Cerebellar nuclear complex (tissue), 1 donor: ENCODE measurements at places on chromosomes 2 and 18.

DNA sequence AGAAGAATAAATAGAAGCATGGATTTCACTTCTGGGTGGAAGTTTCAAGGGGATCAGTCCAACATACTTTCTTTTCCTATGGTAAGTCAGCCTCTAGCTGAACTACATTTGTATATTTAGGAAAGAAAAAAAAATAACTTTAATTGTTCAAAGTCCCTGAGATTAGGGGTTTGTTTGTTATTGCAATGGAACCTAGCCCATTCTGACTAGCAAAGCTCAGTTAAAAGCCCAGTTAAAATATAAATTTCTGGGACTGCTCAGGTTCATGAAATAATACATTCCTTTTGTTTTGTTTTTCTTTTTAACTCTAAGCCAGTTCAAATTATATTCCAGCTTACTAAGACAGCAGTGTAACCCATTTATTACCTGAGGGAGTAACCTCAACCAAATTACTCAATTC lies 2069.6 kb upstream of the CELF4 start:
- DNase-seq: no peak

DNA sequence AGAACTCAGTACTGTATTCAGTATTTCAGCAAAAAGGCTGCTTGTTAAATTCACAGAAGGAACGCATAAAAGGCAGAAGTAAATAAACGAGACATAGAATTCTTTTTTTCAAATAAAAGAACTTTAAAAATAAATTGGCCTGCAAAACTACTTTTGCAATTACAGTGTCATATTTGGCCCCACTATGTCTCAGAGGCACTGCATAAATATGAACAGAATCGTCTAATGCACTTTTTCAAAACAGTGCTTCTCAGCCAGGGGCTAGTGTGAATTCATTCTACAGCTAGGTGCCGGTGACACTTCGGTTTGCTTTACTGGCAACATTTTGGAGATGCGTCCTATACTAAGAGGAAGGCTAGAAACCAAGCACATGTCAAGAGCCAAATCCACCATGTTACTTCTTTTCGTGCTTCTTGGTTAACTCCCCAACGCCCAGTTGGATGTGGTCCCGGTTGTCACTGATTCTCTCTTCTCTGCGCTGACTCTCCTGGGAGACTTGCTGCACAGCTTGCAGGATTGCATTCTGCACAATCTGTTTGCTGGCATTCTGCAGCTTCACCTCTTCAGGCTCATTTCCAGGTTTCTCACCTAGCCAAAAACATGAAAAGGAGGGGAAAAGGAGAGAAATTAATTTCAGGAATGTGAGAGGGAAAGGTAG lies 51.8 kb downstream of the AKAIN1 start:
- peak; percentile 81 for DNase-seq

DNA sequence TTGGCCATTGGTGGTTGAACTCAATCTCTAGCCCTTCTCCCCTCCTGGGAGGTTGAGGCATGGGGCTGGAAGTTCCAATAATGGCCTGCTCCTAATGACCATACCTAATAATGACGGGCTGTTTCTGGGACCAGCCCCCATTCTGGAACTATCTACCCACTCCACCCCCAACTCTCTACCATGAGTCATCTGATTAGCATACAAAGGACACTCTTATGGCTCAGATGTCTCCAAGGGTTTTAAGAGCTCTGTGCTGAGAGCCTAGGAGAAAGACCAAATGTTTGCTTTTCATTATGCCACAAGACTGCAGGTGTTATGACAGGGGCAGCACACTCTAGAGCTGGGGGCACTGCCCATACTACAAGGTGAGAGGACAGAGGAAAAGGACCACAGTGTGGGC lies 137.0 kb upstream of the NCKAP5 start:
- no peak for DNase-seq

DNA sequence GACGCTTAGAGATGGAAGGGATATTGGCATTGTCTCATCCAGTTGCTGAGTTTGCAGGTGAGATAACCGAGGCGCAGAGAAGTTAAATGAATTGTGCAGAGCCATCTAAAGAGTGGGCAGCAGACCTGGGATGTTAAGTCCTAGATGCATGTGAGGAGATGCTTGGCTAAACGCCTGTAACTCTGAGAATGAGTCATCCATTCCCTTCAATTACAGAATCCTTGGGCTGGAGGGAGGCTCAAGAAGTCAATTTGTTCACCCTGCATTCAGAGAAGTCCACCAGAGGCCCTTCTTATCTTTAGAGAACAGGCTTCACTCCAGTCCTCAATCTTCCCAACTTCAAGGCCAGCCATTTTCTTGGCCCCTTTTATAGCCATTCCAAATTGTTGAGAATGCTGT lies 1.6 kb downstream of the EHD3 start:
- no peak for DNase-seq

DNA sequence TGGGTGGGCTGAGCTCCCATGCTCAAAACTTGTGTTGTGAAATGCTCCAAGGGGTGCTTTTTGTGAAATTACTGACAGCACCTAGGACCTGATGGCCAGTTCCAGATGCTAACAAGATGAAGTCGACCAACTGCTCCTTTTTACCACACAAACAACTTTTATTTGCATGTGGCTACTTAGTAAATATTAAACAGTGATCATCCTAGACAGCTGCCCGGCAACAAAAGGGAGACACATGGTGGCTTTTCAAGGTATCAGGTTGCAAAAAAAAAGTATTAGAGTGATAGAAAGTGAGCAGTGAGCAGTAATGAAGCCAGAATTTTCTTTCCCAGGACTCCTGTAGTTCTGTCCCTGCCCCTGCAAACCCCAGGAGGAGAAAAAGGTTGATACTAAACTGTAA lies 118.5 kb downstream of the RPIA start:
- DNase-seq: no peak

GRCh38 chr2:99821039-99821438 lies 321.4 kb downstream of the AFF3 start:
- no peak for DNase-seq

DNA sequence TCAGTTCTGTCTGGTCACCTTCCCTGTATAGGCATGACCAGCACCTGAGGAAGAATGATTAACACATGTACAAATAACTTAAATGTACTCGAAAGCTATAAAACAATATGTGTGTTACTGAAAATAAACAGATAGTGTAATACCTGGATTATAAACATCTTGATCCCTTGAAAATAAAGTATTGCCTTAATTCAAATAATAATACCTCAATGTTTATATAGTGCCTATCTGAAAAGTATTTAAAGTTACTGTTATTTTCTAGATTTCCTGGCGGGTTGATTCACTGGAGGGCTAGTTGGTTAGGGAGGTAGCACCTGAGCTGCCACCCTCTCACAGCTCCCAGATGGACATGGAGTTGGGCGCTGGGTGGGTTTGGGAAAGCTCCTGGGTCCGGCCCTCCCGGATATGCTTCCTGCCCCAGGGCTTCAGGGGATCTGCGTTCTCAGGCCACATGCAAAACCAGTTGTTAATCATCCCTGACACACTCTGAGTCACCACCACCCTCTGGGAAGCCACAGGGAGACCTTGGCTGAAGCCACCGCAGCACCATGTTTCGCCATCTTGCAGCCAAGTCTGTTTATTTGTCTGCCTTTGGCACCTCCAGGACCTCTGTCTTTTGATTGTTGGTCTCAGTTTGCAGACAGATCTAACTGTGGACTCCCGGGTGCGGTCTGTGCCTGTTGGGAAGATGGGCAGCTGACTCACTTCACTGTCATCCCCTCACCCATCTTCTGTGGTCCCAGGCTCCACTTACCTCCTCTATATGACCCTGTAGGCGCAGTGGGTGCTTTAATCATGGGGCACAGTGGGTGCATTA lies 35.3 kb downstream of the RAB31 start:
- DNase-seq: no peak

DNA sequence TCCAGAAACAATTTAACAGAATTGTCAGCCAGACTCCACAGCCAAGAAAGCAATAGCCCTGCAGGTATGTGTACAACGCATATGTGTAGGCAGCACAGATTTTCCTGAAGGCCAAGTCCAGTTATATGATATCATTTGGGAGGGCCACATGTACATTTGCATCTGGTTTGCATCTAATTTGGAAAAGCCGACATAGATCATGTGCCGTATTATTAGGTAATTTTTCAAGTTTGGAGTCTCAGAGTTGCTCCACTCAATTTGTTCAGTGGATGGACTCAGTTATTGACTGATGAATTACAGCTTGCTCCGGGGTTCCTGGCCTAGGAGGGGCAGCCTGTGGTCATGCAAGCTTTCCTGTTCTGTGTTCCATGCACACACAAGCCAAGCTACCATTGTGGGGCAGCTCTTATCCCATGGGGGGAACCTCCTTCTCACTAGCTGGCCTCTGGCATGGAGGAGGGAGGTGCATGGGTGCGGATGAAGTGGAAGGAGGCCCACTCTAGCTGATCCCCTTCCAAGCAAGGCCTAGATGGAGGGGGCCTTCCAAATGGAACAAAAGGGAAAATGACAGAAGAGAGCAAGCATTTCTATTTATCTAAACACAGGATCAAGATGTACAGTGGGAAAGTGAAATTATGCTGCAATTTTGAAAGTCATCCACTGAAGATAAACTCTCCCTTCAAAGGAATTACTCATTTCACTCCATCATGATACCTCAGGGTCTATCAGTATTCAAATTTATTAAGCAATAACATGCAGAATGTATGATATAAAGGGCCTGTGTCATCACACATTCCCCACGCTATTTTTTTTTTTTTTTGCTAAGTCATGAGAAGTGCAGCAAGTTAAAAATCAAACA lies 202.6 kb upstream of the SMAD2 start:
- no peak for DNase-seq

GRCh38 chr2:229952256-229952835 lies 30.0 kb downstream of the FBXO36 start:
- DNase-seq: no peak

DNA sequence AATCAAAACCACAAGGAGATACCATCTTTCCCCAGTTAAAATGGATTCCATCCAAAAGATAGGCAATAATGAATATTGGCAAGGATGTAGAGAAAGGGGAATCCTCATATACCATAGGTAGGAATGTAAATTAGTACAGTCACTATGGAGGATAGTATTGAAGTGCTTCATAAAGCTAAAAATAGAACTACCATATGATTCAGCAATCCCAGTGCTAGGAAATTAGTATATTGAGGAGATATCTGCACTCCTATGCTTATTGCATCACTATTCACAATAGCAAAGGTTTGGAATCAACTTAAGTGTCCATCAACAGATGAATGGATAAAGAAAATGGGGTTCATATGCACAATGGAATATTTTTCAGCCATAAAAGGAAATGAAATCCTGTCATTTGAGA lies 251.2 kb downstream of the ZNF804A start:
- no peak for DNase-seq

- no peak for DNase-seq
Measured at GRCh38 chr18:13680612-13681011, 45.7 kb downstream of the FAM210A start.
